ENCODE measurements at places on chromosomes 11 and 22. TPM values are rescaled to one million over a fixed set of nuclear protein-coding genes. Genes with fewer than 3 reads are reported as not detected.

Gene TRPM5
- 0.19 TPM for total RNA-seq

DNA sequence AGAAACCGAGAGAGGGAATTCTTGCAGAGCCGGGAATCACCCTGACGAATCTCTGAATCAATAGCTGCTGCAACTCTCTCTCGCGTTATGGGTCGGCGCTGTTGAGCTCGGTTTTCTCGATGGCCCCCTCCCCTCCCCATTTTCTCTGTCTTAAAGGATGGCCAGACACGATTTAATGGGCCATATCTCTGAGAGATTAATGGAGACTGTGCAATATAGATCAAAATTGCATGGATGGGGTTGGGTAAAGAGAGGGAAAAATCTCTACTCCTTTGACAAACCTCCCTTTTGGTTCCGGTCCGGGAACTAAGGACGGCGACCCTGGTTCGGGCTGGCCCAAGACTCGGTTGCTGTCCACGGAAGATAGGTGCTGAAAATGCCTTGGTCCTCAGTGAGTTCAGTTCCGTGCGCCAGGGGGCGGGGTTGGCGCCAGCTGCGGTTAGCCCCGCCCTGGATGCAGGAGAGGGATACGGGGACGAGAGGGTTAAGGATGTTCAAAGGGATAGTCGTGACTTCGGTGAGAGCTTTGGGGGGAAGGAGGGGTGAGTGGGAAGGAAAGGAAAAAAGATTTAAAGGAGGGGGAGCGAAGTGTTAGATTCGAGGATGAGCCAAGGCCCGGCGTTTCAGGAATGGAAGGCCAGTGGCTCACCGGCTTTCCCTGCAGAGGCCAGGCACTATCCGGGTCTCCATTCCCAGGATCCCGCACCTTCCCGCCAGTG lies 103.6 kb upstream of the HSD17B12 start:
- DNase-seq = no peak

Gene BIK
- total RNA-seq = 2.7 TPM

DNA sequence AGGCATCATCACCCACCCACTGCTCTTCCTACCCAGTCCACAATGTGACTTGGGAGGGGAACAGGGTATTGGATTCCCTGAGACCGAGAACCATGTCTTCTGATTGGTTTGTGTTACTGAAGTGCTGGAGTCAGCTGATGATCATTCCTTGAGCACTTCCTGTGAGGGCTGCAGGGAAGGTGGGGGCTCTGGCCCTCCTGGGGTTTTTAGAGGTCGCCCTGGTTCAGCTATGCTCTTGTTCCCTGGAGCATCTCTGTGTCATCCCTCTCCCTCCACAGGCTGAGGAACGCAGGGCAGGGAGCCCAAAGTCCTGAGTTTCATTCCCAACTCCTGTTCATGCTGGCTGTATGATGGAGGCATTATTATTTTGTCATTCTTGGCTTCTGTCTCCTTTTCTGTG lies 6.7 kb downstream of the ZC3H7B start:
- no peak for DNase-seq

DNA sequence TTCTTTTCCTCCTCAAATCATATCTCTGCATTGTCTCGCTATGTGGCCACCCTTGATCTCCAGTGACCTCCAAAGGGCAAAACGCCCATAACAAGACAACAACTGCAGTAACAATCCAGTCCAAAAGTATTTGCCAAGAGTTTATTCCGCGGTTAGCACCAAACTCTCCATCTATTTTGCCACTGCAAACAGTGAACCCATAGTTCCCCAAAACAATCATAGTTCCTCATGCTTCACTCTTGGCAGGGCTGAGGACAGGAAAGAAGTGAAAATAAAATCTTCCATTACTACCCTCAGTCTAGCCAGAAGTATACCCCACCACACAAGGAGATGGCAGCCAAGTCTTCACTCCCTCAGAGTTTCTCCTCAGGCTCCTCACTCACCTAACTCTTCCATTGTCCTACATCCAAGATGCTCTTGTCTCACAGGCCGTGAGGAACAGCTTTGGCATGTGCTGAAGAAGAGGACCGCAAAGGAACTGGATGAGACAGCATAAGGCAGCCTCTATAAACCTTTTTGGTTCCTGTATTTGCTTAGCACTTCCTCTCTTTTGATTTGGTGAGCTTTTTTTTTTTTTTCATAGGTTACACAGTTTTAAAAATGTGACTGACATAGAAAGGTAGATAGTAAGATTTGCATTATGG lies at the start of gene LPXN:
Gene LPXN, minus strand, starts transcription at position 480 of the 644 bp plus-strand sequence. Its CDS starts 84 bp downstream, at position 396.
- DNase-seq = peak; percentile 72

GRCh38 chr11:46099963-46100316 lies 21.3 kb downstream of the PHF21A start:
- DNase-seq = peak; percentile 19

Gene FXYD6
- not detected for total RNA-seq

DNA sequence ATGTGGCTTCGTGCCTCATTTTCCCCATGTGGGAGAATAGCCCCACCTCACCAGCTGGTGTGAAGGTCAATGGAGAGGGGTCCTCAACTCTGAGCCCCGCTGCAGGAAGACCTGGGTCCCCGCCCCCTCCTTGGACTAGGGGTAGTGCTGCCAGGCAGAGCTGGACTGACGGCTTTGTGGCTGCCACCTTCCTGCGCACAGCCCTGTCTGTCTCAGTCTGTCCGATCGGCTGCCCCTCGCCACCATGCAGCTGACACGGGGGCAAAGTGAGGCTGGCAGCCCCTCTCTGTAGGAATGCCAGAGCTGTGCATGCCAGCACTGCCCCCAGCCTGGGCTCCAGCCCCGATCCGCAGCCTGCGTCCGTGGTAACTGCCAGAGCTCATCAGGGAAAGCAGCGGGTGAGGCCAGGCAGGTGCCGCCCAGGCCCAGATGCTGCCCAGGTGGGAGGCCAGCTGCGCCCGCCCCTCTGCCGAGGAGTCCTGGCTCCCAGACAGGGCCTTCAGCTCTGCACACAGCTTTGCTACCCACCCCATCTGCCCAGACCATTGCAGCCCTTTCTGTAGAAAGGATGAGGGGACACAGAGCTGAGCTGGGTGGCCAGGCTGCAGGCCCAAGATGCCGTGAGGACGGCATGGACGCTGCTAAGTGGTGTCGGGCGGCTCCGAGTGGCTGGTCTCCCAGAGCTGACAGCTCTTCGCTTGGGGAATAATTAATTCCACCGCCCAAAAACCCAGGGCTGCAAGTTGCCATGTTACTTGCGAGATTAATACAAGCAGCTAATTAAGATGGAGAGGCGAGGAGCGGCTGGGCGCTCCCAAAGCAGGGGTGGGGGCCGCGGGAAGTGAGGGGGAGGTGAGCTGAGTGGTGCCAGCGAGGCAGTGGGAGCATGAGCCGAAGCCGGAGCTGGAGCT lies 19.5 kb upstream of the FLRT1 start:
- no peak for DNase-seq

GRCh38 chr11:20099527-20099926 lies 60.7 kb downstream of the DBX1 start:
- no peak for DNase-seq

- no peak for DNase-seq
These were observed 320 bp upstream of the PHLDA2 start for GRCh38 chr11:2929531-2929949.

- DNase-seq = no peak
These were observed 1.8 kb upstream of the GP1BB start for GRCh38 chr22:19721330-19722177.

Gene SLC22A6
- not detected for total RNA-seq

DNA sequence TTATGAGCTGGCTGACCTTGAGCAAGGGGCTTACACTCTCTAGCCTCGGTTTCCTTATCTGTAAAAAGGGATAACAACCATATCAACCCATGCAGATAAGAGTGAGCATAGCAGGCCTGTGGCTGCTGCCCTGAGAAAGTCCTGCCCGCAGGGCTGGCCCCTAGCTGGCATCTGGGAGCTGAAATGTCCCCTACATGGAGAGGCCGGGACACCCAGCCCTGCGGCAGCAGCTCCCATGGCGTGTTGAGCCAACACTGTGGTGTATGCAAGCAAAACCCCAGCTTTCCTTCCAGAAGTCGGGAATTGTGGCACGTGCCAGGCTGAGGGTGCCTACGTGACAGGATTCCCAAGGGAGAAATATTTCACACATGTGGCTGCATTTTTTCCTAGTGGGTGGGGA lies 358.9 kb downstream of the CTTN start:
- no peak for DNase-seq

DNA sequence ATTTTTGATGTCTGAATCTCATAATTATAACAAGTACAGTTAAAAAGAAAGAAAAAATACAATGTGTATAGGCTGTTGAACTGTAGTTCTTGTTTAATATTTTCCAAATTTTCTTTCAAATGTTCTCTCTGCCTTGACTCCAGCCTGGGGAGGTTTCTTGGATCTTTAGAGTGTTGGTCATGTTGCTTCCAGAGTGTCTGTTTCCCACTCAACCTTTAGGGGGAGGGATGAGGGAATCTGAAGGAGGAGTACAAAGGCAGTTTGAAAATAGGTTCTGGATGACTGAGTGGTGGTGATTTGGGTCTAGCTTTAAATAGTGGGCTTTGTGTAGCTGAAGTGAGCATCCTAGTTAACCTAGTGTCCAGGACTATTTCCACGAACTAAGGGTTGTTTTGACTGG lies 2.0 kb downstream of the CTNND1 start:
- no peak for DNase-seq

Gene NXPE2
- not detected for total RNA-seq

DNA sequence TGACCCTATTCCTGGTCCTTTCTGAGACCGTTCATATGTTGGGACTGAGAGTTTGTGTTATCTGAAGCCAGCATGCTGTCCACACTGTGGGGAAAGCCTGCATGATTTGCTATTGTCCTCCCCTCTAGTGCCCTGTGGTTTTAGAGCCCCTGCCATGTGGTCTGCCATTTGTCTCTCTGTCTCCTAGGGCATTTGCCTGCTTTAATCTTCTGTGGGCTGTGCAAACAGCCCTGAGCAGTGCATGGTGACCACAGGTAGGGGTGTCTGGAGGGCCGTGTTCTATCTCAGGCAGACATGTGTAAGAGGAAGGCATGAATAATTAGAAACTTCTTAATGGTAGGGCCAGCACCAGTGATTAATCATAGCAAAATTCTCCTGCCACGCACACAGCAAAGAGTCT lies 23.0 kb downstream of the AMPD3 start:
- DNase-seq = no peak

Gene CCDC116
- 0.29 TPM for total RNA-seq

DNA sequence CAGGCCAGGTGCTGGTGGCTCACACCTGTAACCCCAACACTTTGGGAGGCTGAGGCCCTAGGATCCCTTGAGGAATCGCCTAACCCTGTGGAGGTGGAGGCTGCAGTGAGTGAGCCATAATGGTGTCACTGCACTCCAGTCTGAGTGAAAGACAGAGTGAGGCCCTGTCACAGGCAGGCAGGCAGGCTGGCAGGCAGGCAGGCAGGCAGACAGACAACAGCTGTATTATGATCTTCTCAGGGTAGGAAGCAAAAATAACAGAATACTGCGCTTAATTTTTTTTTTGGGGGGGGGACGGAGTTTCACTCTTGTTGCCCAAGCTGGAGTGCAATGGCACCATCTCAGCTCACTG lies 3901.6 kb upstream of the OR11H1 start:
- DNase-seq = no peak

- DNase-seq = no peak
These were observed 26.4 kb downstream of the VWCE start for GRCh38 chr11:61268588-61269250.

DNA sequence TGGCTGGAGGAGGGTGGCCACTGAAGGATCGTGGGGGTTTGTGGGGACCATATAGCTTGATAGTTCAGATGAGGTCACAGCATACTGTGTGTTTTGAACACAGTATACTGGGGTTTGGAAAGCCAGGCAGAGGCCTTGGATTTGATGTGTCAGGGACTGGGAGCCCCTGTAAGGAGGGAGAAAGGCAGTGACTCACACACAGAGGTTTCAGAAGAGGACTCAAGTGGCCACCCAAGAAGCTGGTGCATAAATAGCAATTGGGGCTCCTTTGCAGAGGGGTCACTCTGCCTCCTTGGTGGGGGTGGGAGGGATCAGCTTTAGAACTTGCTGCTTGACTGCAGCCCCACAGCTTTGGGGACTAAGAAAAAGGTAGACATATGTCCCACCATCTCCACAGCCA lies 39.3 kb downstream of the SLC5A1 start:
- no peak for DNase-seq

Gene UBQLNL
- 0.50 TPM for total RNA-seq

GRCh38 chr11:1207401-1208143 lies 15.3 kb upstream of the MUC5B start:
- DNase-seq = no peak

- DNase-seq = no peak
These were observed 326.0 kb downstream of the CASP12 start for GRCh38 chr11:104572279-104572678.

Gene CBY1
- 35.2 TPM for total RNA-seq

Gene OR5A1
- not detected for total RNA-seq

DNA sequence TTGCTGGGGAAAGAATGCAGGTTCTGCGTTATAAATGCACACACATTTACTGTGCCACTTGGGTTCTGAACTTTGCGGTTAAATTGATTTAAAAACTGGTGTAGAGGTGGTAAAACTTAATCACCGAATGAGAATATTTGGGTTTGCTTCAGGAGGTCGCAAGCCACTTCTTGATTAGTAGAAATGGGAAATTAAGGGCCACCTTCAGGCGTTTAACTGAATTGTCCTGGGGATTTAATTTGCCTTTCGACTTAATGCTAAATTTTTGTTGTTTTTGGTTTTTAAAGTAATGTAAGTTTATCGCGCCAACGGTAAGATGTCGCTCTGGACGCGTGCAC lies 459 bp upstream of the NCR3LG1 start:
- DNase-seq = no peak

- DNase-seq = no peak
These were observed 40.0 kb upstream of the LRRC4C start for GRCh38 chr11:41499429-41499828.

GRCh38 chr11:57406337-57406904 lies 16.0 kb upstream of the PRG2 start:
- DNase-seq = no peak

DNA sequence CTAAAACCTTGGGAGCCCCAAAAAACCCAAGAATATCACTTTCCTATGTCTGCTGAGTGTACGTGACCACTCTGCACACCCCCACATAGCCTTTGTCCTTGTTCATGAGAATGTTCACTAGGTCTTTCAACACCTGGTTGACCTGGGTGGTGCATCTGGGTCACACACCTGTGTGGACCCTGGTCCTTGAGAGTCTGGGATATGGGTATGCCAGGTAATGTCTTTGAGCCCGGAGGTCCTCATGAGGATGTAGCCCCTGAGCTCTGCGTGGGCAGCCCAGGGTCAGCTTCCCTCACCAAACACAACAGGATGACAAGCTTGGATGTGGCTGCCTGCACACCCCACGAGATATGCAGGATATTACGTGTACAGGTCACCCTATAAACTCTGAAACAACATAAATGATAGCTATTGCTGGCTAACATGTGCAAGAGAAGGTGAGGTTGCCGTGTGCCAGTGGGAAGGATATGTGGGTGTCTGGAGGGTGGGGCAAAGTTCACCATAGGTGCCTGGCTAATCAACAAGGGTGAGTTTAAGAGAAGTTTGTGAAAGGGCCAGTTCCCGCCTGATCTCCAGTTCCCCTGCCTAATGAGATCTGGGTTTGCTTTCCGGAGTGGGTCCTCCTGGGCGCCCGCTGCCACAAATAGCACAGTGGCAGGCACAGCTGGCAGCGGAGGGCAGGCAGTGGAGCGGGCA lies 1.4 kb upstream of the PPARA start:
- DNase-seq = peak; percentile 47

Gene SLC5A4
- total RNA-seq = not detected

- peak; percentile 53 for DNase-seq
These were observed 1.6 kb upstream of the ELFN2 start for GRCh38 chr22:37428649-37429586.

Data from CD4-positive, alpha-beta memory T cell (primary cell).